CD8-positive, alpha-beta T cell (primary cell): ENCODE measurements at places on chromosomes 7 and 10. TPM values are rescaled to one million over a fixed set of nuclear protein-coding genes. Genes with fewer than 3 reads are reported as not detected.

DNA sequence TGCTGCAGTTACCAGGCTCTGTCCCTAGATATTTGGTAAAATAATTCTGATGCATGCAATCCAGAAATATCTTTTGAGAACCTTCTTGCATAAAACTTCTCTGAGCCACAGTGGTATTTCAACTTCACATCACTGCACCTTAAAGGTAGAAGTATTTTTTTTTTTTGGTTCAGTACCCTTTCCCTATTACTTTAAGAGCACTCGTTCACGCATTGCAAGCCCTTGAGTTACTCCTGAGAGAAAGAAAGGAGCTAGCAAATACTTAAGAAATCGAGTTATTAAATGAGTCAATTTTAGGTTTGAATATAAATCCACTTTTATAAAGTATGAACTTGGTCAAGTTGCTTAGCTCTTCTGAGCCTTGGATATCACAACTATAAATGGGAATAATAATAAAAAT is 607.1 kb upstream of the LRRTM3 start:
- DNase-seq, result no peak

DNA sequence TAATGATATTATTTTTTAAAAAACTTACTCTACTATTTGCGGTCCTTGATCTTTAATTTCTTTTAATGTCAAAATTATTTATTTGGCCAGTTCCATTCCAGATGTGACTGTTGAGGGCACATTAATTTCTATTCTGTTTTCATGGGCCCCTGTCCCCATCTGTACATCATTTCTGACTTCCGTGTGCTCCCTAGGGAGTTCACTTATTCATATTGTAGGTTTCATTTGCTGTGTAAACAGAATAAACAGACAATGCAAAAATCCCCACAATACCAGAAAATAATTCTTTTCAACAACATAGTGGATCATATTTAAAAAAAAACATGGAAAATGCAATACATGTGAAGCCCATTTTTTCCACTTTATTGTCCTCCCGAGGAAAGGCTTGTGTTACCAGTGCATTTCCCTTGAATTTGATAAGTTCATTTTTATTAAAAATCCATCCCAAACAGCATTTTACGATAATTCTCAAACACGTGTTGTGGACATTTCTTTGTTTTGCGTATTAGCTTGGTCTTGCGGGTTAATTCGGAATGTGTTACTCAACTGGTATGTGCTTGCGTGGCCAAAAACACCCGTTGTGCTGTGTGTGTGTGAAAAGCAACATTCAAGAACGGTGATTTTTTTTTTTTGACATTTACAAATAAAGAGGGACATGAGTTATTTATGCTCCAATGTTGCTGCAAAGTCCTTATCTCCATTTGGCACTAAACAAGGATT is 138.4 kb downstream of the MGMT start:
- DNase-seq, result no peak

DNA sequence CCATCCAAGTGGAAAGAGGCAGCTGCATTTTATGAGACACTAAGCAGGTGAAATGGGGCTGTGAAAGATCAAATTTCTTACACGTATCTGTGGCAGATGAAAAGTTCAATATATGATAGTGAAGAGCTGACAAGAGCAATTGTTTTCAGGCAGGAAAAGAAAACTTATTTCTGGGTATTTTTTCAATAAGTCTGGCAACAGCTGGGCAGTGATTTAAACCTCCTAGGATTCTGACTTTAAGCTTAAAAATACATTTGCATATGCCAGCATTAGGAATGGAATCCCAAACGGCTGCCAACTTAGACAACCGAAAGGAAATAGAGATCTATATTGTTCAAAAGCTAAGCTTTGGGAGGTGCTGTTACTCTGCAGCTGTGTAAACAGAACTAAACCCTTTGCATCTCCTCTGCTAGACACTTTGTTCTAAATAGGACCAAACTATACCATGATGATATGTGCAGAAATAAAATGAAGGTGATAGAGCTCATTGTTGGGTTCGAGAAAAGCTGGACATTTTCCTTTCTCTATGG is 26.1 kb downstream of the DYNC1I1 start:
- no peak for DNase-seq

- DNase-seq, result no peak
Observed at GRCh38 chr10:107708981-107709380, 544.5 kb upstream of the SORCS1 start.

DNA sequence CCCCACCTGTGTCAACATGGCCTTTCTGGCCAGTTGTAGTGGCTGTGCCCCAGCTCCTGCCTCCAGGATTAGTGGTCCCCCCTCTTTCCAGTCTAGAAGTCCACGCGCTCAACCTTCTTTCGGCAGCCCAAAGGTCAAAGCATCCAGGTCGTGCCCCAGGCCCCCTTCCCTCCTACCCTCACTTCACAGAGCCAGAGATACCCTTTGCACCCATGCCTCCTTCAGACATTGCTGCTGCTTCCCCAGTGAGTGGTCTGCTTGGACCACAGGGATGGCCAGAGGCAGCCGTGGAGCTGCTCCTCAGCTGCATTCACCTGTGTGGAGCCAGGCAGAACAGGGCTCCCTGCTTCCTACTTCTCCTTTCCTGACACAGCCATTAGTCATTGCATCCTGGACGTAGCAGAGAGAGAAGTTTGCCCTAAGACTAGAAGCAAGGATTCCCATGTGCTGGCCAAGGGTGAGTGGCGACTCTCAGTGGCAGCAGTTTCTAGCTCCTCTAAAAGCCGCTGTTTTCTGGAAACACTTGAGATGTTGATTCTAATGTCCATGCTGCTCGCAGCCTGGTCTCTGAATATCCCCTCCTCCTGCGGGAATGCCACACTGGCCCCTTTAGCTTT is 243.1 kb upstream of the SHH start:
- no peak for DNase-seq

DNA sequence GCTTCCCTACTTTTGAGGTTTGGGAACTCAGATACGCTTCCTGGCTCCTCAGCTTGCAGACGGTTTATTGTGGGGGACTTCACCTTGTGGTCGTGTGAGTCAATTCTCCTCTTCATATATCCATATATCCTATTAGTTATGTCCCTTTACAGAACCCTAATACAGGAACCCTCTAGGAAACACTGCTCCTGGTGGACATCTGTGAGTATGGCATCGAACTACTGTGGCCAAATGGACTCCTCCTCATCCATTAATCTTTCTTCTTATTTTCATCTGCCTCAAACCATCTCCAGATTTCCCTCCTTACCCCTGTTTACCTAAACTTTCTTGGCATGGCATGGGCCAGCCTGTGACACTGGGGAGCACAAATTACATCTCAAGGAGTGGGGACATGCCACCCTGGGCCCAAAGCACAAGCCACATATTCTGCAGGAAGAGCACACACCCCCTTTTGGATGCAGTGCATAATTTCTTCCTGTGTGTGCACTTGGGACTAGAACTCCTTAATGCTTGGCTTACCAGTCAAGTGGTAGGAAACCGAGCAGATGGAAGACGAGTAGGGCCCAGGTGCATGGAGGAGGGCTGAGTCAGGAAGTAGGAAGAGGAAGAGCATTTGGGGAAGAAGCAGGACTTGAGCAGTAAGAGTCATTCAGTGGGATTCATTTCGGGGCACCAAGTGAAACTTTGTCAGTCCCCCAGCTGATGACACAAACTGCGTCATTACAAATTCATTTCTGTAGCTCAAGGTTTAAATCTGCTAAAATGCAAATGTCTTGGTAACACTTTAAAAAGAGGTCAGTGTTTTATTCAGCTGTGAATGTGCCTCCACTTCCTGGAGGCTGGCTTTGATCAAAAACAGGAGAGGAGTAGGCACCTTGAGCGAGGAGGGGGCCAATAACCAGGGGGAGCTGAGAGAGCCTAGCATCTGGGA is 80.8 kb upstream of the PLXNA4 start:
- no peak for DNase-seq

GRCh38 chr7:21305455-21306235 is 122.2 kb upstream of the SP4 start:
- DNase-seq, result no peak

- no peak for DNase-seq
Observed at GRCh38 chr10:89373916-89374711, 3.7 kb upstream of the IFIT1B start.

- no peak for DNase-seq
Observed at GRCh38 chr7:70114806-70115205, 516.5 kb downstream of the AUTS2 start.

- DNase-seq, result no peak
Observed at GRCh38 chr10:132648072-132648850, 110.7 kb downstream of the INPP5A start.

DNA sequence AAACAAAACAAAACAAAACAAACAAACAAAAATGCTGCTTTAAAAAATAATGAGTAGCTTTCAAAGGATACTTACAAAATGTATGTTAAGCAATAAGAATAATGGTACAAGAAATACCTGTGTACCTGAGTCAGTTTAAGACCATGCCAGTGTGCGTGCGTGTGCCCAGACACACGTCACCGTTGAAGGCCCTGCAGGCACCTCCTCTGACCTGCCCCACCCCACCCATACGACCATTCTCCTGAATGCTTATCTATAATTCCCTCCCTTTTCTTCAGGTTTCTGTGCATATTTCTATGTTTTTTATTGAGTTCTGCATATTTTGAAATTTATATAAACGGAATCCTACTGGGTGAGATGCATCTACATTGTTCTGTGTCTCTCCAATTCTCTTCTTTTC is 374.2 kb upstream of the KLF6 start:
- no peak for DNase-seq

- no peak for DNase-seq
Observed at GRCh38 chr7:22944022-22944421, 69.9 kb downstream of the HYCC1 start.

DNA sequence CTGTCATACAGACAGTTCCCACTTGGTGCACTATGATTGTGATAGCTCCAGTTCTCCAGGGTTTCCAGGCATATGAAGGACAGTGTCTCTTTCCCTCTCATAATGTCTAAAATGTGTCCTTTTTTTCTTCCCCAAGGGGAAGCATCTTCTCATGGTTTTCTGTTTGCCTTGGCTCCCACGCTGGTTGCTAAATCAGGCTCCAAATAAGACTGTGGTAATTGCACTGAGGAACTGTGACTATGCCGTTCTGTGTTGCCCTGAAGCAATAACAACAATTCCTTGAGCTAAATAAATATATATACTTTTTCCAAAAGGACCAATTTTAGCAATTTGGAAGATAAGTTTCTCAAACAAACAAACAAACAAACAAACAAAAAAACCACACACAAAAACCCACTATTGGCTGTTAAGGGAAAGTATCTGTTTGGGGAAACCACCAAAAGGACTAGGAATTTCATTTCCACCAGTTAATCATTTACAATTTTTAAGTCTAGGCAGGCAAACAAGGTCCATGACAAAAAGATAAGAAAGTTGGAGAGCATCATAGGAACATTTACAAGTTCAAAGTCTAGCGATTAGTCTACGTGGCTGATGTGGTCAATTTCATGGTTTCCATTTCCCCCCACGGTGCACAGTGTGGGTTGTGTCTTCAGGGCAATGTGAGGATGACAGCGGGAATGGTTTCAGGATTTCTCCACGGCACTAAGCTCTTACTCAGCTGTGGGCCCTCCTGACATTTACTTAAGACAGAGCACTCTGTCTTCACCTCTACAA is 62.4 kb downstream of the THNSL1 start:
- DNase-seq, result no peak

GRCh38 chr7:74453322-74454011 is at the start of gene GTF2IRD1:
TSS of gene GTF2IRD1 (plus strand) at chr7:74453906. CDS start at chr7:74508081, 54,175 bp downstream.
- peak; percentile 47 for DNase-seq

GRCh38 chr10:80516506-80517075 is 21.1 kb upstream of the SH2D4B start:
- DNase-seq, result no peak

The SPDYE1 gene
- total RNA-seq, result not detected

The SPDYE2 gene
- not detected for total RNA-seq

The PDGFA gene
- 2.3 TPM for total RNA-seq

The RFC2 gene
- 8.8 TPM for total RNA-seq

The ZNF467 gene
- 2.2 TPM for total RNA-seq
